ENCODE measurements at places on chromosomes 7 and 10.

- peaks cover 43% of the 10 kb centered on the region for H3K36me3 ChIP-seq
- H3K4me1 ChIP-seq: peaks cover under 1% of the 10 kb centered on the region
- no peak overlapping the region for H3K4me3 ChIP-seq
- no peak for DNase-seq
- H3K27me3 ChIP-seq: no peaks in the 10 kb centered on the region
Observed at GRCh38 chr7:75591467-75592255, 99.5 kb downstream of the SPDYE5 start.

- peaks cover 19% of the 10 kb centered on the region for H3K4me1 ChIP-seq
- H3K4me3 ChIP-seq: no peak overlapping the region
- no peaks in the 10 kb centered on the region for H3K27me3 ChIP-seq
- H3K27ac ChIP-seq: no peak overlapping the region
- no peak for DNase-seq
Observed at GRCh38 chr7:96306385-96307125, 15.3 kb downstream of the SLC25A13 start.

GRCh38 chr7:144738708-144739314 is 97.0 kb downstream of the TPK1 start:
- H3K4me3 ChIP-seq: no peak overlapping the region
- H3K27me3 ChIP-seq: peaks cover 12% of the 10 kb centered on the region
- H3K4me1 ChIP-seq: no peaks in the 10 kb centered on the region
- no peak for DNase-seq
- no peaks in the 10 kb centered on the region for H3K36me3 ChIP-seq

- no peak overlapping the region for H3K27ac ChIP-seq
- H3K27me3 ChIP-seq: no peaks in the 10 kb centered on the region
- peaks cover 15% of the 10 kb centered on the region for H3K4me1 ChIP-seq
- no peak for DNase-seq
Observed at GRCh38 chr10:119443441-119443840, 99.1 kb downstream of the RGS10 start.

- H3K27me3 ChIP-seq: no peaks in the 10 kb centered on the region
- no peaks in the 10 kb centered on the region for H3K36me3 ChIP-seq
- H3K4me1 ChIP-seq: peaks cover 28% of the 10 kb centered on the region
- H3K4me3 ChIP-seq: peak overlapping the region; percentile 92
- DNase-seq: no peak
- H3K27ac ChIP-seq: peak overlapping the region; percentile 96
Observed at GRCh38 chr10:31930023-31930751, 1.6 kb upstream of the ARHGAP12 start.

- no peak for DNase-seq
- H3K27me3 ChIP-seq: peaks cover 9% of the 10 kb centered on the region
- no peaks in the 10 kb centered on the region for H3K4me1 ChIP-seq
- H3K36me3 ChIP-seq: no peaks in the 10 kb centered on the region
Observed at GRCh38 chr10:79459243-79459642, 13.8 kb upstream of the ZCCHC24 start.

DNA sequence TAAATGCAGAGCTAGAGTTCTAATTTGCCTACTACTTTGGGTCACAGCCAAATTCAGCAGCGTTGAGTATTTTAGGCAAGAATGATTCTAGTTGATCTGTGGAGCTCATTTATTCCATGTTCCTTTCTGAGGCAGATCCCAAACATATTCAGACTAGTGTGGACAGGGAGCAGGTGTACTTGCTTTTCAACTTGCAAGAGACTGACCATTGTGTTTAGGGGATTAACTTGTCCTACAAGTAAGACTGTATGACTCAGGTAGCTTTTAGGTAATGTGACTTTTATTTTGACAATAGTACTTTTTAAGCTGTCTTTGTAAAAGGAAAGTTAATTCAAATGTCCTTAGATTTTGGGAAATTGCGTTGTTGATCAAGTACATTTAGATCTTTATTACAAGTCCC is 285.5 kb downstream of the TWIST1 start:
- no peaks in the 10 kb centered on the region for H3K36me3 ChIP-seq
- H3K4me3 ChIP-seq: no peak overlapping the region
- no peak for DNase-seq
- H3K27me3 ChIP-seq: no peaks in the 10 kb centered on the region
- no peak overlapping the region for H3K27ac ChIP-seq
- peaks cover 39% of the 10 kb centered on the region for H3K4me1 ChIP-seq

GRCh38 chr10:116671274-116671926 is 50.6 kb downstream of the PNLIPRP2 start:
- no peaks in the 10 kb centered on the region for H3K4me1 ChIP-seq
- no peak overlapping the region for H3K4me3 ChIP-seq
- H3K27me3 ChIP-seq: no peaks in the 10 kb centered on the region
- DNase-seq: no peak
- no peaks in the 10 kb centered on the region for H3K36me3 ChIP-seq

- no peak for DNase-seq
- H3K36me3 ChIP-seq: peaks cover 3% of the 10 kb centered on the region
- H3K27ac ChIP-seq: no peak overlapping the region
- H3K27me3 ChIP-seq: no peaks in the 10 kb centered on the region
Observed at GRCh38 chr7:44636926-44637325, 30.5 kb downstream of the OGDH start.

- H3K27me3 ChIP-seq: no peaks in the 10 kb centered on the region
- no peak for DNase-seq
- no peaks in the 10 kb centered on the region for H3K36me3 ChIP-seq
- H3K27ac ChIP-seq: peak overlapping the region; percentile 32
Observed at GRCh38 chr7:44094365-44094764, 9.8 kb upstream of the AEBP1 start.

- H3K4me3 ChIP-seq: no peak overlapping the region
- peak overlapping the region; percentile 64 for H3K27ac ChIP-seq
- no peak for DNase-seq
- no peaks in the 10 kb centered on the region for H3K36me3 ChIP-seq
Observed at GRCh38 chr7:44333911-44334733, 8.7 kb upstream of the CAMK2B start.

DNA sequence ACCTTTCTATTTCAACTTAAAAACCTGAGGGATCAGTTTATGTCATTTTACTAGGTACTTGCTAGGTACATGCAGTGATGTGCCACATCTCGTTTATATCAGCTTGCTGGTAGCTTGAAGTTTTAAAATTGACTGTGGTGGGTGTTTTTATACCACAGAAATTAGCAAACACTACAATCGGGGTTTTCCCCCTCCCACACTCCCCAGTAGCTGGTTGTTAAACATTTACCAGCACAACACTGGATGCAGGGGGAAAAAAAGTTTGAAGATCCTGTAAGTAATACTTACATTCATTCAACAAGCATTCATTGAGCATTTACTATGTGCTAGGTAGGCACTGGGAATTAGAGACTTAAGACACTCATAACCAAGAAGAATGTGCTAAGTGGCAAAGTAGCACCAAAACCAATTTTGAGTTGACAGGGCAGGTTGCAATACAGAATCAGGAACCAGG is 32.6 kb downstream of the USP6NL start:
- DNase-seq: no peak
- no peak overlapping the region for H3K27ac ChIP-seq
- no peaks in the 10 kb centered on the region for H3K27me3 ChIP-seq
- no peaks in the 10 kb centered on the region for H3K36me3 ChIP-seq
- no peak overlapping the region for H3K4me3 ChIP-seq

GRCh38 chr10:72808001-72808400 is 85.5 kb upstream of the OIT3 start:
- H3K4me1 ChIP-seq: peaks cover 38% of the 10 kb centered on the region
- DNase-seq: no peak
- H3K27me3 ChIP-seq: no peaks in the 10 kb centered on the region
- no peak overlapping the region for H3K4me3 ChIP-seq
- no peak overlapping the region for H3K27ac ChIP-seq
- peaks cover 13% of the 10 kb centered on the region for H3K36me3 ChIP-seq

DNA sequence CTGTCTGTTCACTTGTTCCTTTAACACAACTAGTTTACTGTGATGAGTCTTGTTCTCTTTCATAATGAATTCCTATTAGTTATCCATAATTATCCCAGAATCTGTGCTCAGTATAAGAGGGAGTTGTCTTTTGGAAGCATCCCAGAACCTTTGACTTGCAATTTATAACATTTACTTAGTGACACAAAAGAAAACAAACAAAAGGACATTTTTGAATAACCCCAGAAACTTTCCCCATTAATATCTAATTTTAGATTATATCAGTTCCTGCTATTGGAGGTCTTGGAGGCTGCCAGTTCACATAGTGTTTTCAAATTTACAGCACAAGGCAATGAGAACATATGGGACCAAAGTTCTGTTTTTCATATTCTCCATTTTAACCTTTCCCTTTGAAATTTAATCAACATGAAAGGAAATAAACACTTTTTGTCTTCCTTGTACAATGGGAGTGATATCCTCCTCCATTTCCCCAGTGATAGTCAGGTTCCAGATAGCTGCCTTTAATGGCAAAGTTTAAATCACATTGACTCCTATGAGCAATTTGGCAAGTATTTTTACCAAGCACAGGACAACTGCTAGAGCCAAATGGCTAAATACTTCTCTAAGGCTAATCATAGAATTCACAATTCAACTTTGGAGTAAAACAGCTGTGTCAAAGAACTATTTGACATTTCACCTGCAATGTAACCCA is 37.1 kb upstream of the GNAT3 start:
- no peak for DNase-seq
- no peaks in the 10 kb centered on the region for H3K27me3 ChIP-seq
- no peak overlapping the region for H3K4me3 ChIP-seq
- no peak overlapping the region for H3K27ac ChIP-seq

DNA sequence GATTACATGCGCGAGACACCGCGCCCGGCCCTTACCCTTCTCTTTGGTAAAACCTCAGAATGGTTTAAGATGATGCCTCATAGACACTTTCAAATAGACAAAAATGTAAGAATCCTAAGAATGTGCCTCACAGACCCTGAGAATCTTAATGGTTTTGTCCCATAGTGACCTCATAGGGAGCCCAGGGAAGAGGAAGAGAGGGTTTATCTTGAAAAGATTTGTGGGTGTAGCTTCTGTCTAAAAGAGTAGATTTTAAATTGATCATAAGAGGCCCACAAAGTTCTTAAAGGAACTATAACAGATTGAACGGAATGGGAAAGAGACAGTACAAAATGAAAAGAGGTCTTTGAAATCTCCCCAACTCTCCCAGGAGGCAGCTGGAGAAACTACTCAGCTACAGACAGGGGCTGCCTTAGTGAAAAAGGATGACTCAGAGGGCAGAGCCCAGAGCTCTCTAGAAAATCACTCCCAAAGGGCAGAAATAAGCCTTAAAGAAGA is 220.6 kb downstream of the ADRA2A start:
- H3K4me1 ChIP-seq: peaks cover 11% of the 10 kb centered on the region
- H3K27me3 ChIP-seq: no peaks in the 10 kb centered on the region

DNA sequence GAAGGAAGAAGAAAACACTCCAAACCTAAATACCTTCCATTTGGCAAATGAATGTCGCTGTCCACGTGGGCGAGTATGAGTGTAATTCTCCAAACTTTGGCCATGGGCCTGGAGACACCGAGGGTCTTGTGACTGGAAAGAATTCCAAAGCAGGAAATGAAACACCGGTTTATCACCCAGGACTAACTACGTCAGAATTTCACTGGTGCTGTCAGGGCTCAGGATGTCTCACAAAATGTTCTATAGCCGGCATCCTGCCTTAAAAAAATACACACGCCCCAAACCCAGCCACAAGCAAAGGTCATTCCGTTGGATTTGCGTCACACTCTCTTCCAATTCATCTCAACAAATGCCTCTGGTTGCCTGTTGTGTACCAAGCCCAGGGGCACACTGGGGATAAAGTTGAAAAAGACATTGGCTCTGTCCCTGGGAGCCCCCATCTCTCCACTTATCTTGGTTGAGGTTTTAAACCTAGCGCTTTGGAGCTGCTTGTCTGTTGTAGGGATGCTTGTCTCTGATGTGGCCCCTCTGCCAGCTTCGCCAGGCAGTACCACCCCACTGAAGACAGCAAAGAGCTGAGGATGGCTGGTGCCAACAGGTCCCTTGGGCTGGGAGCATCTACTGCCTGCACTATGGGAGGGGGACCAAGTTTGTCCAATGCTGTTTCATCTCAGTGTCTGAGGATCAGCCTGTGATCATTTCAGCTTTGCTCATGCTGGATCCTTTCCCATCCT is 31.2 kb downstream of the GSTO2 start:
- no peak for DNase-seq
- H3K27me3 ChIP-seq: no peaks in the 10 kb centered on the region
- peak overlapping the region; percentile 75 for H3K27ac ChIP-seq
- H3K4me1 ChIP-seq: peaks cover 22% of the 10 kb centered on the region
- no peaks in the 10 kb centered on the region for H3K36me3 ChIP-seq

GRCh38 chr7:155455776-155456737 is 1.9 kb upstream of the EN2 start:
- peaks cover 62% of the 10 kb centered on the region for H3K27me3 ChIP-seq
- no peak for DNase-seq
- H3K36me3 ChIP-seq: no peaks in the 10 kb centered on the region

- H3K4me1 ChIP-seq: no peaks in the 10 kb centered on the region
- no peak overlapping the region for H3K4me3 ChIP-seq
- H3K27me3 ChIP-seq: peaks cover 11% of the 10 kb centered on the region
- no peak overlapping the region for H3K27ac ChIP-seq
- no peaks in the 10 kb centered on the region for H3K36me3 ChIP-seq
- DNase-seq: no peak
Observed at GRCh38 chr10:78269060-78269459, 235.4 kb downstream of the RPS24 start.

GRCh38 chr10:14612873-14613587 is 161.7 kb downstream of the FAM107B start:
- no peak overlapping the region for H3K27ac ChIP-seq
- H3K36me3 ChIP-seq: no peaks in the 10 kb centered on the region
- H3K4me3 ChIP-seq: no peak overlapping the region
- H3K4me1 ChIP-seq: peaks cover 8% of the 10 kb centered on the region
- DNase-seq: peak; percentile 67

DNA sequence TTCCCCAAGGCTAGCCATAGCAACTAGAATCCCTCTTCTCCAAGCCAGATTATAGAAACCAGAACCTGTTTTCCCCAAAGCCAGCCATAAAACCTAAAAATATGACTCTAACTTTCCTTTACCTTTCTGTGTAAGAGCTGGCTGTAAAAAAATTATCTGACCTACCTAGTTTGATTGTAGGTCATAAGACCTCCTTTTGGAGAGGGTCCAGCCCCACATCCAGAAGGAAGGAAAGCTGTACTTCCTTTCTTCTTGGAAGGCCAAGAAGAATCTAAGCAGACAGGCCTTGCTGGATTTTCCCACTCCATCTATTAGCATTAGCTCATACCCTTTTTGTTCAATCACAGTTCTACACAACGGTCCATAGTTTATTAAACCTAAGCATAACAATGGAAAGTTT is 1006.3 kb downstream of the SORCS3 start:
- H3K36me3 ChIP-seq: no peaks in the 10 kb centered on the region
- no peak overlapping the region for H3K4me3 ChIP-seq
- H3K27me3 ChIP-seq: no peaks in the 10 kb centered on the region
- no peak for DNase-seq

GRCh38 chr10:114131094-114131493 is 42.9 kb downstream of the CCDC186 start:
- no peaks in the 10 kb centered on the region for H3K4me1 ChIP-seq
- peaks cover 61% of the 10 kb centered on the region for H3K36me3 ChIP-seq
- H3K27ac ChIP-seq: no peak overlapping the region

DNA sequence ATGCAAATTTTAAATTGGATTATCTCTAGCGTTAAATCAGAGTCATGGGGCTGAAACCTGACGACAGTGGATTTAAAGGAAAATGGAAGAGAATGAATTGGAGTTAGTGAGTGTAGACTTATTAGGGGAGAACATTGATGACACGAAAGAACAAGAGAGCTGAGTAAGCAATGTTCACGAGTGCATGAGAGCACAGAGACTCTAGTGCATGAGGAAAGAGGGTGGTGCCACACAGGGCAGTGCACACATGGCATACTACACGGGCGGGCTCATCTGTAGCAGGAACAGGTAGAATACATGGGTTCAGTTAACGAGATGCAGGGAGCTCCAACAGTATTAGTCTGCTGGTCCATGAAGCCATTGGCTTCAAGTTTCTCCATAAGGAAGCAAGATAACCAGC is 53.9 kb downstream of the USP6NL start:
- H3K4me1 ChIP-seq: peaks cover 17% of the 10 kb centered on the region
- no peak overlapping the region for H3K4me3 ChIP-seq
- no peaks in the 10 kb centered on the region for H3K27me3 ChIP-seq
- no peak for DNase-seq
- no peak overlapping the region for H3K27ac ChIP-seq
